ENCODE measurements at places on chromosomes 7 and 10.

GRCh38 chr7:151818674-151819519, 58.0 kb downstream of the PRKAG2 start:
- no peak for DNase-seq

DNA sequence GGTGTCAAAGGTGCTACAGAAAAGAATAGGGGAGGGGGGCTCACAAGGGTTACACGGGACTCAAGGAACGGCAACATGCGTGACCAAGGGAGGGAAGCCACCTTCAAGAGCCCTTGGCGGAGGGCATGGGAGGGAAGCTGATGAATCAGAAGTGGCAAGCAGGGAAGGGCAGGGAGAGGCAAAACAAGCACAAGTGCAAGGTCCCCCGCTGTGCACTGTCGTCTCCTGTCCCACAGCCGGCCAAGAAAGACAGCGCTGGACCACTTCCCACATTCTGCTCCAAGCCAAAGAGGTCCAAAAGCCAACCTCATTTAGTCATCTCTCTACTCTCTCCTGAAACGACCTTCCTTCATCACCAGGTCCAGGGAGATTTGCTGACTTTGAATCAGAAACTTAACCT, 102.7 kb downstream of the CALN1 start:
- DNase-seq, result no peak

DNA sequence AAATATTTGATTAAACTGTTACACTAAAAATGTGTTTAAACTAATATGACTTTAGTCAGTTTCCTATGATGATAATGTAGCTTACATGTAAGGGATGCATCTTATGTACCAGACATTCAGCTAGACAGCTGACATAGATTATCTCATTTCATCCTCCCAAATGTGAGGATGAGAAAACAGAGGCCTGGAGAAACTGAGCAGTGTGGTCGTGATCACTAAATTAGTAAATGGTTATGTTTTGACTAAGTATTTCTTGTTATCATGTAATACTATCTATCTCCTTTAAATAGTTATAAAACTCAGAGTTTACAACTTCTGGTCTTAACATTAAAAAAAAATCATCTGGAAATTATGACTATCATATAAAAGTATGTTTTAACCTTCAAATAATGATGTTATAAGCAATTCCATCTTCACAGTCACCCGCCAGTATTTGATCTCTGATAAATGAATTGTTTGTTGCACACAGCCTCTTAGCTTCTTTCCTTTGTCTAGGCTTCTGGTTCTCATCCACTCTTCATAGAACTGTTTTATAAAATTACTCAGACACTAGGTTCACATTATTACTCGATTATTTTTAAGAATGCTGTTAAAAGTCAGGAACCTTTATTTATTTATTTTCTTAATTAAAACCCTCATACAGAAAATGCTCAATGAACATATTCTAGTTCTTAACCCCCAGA, 33.6 kb upstream of the HDAC9 start:
- no peak for DNase-seq

DNA sequence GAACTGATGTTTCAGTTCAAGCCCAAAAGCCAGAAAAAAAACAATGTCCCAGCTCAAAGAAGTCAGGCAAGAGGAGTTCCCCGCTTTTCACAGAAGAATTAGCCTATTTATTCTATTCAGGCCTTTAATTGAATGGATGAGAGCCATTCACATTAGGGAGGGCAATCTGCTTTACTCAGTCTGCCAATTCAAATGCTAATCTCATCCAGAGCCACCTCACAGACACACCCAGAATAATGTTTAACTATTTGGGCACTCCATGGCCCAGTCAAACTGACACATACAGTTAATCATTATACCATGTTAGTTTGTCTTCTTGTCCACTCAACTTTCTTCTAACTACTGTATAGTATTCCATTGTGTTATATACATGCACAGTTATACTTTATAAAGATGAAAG, 2.6 kb upstream of the NPSR1 start:
- no peak for DNase-seq

DNA sequence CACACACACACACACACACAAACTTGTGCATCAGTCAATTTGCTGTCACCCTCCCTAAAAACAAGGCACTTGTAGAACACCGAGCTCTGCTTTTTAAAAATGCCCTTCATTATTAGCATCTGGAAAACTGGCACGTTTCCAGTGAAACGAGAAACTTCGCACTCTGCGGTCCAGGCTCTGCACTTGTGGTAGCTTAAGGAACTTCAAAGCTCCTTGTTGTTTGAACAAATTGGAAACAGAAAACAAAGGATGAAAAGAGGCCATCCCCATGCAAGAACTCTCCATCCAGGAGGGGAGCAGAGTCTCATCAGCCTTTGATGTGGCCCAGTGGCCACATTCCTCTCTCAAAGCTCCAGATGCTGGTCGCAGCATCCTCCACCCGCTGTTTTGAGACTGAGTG, 105.1 kb downstream of the C10orf90 start:
- DNase-seq, result no peak

- peak; percentile 16 for DNase-seq
Measured at GRCh38 chr7:77393261-77393660, 22.9 kb downstream of the GSAP start.

DNA sequence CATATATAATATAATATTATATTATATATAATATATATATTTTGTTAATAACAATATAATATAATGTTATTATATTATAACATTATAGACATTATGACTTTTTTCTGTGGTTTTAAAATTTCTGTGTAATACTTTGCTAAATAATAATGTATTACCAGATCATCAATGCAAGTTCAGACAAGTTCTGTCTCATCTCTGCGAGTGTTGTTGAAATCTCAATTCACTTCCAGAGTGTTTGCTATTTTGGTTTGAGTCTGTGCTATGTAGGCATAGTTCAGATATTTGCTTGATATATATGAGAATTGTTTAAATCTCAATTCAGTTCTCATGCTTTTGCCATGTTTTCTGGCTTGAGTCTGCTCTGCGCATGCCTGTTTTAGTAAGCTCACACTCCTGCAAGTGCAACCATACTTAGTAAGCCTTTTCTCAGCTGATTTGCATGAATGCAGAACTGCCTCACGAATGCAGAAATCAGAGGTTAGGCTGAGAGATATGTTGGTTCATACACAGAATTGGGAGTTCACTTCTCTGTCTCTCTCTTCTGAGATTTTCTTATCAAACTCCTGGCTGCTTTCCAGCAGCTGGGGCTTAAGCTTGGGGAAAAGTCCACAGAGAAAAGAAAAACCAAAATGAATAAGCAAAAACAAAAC, 830.2 kb upstream of the SORCS1 start:
- DNase-seq, result no peak

DNA sequence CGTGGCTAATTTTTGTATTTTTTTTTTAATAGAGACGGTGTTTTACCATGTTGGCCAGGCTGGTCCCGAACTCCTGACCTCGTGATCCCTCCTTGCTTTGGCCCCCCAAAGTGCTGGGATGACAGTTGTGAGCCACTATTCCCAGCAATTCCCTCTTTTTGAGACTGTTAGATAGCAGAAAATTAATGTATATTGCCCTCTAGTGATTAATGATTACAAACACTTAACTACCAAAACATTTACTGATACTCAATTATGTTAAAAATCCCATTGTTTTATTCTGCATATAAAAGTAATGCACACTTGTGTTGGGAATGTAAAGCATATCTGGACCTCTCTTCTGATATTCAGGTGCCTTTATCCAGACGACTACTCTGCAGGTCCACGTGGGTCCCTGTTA, 41.2 kb upstream of the COBL start:
- DNase-seq, result no peak

DNA sequence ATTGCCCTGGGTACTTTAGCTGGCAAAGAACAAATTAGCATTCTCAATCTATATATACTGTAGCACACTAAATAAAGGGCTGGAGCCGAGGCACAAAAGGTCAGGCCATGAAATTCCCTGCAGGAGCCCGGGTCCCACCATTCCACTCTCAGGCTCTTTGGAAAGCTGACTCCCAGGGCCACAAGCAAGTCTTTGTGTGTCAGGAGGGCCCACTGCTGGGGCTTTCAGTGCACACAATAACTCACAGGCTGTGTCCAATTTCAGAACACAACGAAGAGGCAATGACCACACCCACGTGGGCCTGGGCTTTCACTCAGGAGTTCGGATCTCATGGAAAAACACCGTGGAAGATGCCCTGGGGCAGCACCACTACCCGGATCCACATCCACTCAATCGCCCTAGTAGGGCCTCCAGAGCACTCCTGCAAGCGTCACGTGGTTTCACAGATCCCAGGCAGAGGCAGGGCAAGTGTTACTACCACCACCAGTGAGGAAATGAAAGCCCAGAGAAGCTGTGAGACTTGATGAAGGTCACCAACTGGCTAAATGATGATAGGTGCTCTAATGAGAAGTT, 60.3 kb downstream of the COBL start:
- DNase-seq, result no peak

DNA sequence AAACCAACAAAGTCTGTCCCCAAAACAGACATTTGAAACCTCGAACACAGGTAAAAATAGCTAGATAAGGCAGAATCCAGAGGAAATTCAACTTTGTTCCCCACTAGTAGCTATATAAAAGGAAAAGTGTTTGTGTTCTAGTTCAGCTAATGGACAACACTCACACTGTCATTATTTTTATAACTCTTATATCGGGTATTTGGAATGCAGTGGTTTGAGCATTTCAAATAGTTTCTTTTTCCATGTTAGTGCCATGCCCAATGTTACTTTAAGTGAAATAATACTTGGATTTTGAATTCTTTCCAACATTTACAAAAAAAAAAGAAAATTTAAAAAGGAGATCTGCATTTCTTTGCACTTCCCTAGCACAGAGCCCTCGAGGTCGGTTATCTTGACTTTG, 213.6 kb downstream of the DOCK4 start:
- DNase-seq, result peak; percentile 13

- no peak for DNase-seq
Measured at GRCh38 chr7:76292213-76292573, 10.3 kb upstream of the HSPB1 start.

DNA sequence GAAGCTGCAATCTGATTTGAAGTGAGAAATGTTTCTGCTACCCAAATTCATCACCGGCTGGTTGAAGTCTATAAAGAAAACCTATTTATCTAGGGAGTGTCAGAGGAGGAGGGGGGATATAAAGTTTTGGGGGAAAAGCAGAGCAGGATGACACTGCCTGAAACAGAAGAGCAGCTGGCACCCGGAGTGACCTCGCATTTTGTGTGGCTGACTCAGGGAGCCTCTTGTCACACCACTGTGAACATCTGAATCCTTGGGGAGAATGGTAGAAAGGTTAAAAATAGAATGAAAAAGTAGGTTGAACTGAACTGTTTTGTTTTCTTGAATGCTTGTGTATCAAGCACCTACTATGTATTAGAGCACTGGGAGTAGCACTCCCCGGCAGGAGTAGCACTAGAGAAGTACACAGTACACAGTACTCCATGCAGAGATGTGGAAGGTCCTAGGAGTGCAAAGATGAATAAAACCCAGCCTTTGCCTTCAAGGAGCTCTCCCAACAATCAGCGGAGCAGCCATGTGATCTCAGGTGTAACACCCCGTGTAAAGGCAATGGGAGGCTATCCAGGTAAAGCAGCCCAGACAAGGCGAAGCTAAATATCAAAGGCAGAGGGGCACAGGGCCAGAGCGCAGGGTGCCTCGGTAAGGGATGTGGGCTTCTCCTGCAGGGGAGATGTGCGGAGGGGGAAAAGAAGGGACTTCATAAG, 13.5 kb downstream of the CRTAC1 start:
- no peak for DNase-seq

GRCh38 chr7:21730399-21730798, 187.6 kb downstream of the DNAH11 start:
- no peak for DNase-seq

DNA sequence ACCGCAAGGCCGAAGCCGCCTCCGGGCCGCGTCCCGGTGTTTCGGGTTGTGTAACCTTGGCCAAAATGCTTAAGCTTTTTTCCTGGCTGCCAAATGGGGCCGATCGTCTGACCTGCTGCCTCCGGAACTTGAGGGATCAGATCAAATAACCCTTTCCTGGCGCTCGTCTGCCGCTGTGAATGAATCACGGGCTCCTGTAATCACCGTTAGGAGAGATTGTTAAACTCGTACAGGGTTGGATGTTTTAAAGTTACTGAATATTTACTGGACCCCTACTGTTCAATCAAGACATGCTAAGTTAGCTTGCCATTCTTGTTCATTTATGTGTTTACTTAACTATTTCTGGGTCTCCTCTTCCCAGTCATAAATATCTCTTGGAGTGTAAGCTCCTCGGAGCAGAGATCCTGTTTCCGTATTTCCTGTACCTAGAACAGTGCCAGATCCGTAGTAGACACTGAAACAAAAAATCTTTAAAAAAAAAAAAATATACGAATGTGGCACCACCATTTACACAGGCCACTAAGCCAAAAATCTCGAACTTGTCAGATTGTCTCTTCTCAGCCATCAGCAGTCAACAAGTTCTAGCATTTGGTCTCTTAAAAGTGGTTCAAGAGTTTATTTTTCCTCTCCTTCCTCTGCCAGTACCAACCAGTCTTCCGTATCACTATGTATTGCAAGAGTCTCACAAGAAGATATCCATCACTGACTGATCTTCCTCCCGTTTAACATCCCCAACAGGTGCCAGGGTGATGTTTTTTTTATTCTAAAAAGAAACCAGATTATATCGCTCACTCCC, 650 bp upstream of the TM9SF3 start:
- DNase-seq, result peak; percentile 62

- peak; percentile 53 for DNase-seq
Measured at GRCh38 chr7:435630-436366, 83.8 kb downstream of the PDGFA start.

DNA sequence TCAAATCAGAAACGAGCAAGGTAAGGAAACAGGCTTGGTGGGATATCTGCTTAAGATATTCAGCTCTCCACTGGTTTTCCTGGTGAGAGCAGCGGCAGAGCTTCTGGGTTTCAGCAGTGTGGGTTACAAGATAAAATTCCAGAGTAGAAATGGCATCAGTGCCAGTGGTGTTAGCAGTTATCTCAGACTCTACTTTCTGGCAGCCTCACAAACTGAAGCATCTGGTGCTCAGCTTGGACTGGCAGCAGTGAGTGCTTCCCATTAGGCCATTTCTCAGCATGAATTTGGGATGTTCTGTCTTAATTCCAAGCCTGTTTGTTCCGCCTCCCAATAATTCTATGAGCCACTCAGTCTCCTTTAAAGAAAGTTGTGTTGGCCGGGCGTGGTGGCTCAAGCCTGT, 6.9 kb upstream of the GSTO2 start:
- DNase-seq, result no peak

Data from kidney glomerular epithelial cell (primary cell).